Sciatic nerve (tissue), 2 donors: ENCODE measurements at places on chromosomes 3 and 15. TPM values are rescaled to one million over a fixed set of nuclear protein-coding genes. Genes with fewer than 3 reads are reported as not detected.

DNA sequence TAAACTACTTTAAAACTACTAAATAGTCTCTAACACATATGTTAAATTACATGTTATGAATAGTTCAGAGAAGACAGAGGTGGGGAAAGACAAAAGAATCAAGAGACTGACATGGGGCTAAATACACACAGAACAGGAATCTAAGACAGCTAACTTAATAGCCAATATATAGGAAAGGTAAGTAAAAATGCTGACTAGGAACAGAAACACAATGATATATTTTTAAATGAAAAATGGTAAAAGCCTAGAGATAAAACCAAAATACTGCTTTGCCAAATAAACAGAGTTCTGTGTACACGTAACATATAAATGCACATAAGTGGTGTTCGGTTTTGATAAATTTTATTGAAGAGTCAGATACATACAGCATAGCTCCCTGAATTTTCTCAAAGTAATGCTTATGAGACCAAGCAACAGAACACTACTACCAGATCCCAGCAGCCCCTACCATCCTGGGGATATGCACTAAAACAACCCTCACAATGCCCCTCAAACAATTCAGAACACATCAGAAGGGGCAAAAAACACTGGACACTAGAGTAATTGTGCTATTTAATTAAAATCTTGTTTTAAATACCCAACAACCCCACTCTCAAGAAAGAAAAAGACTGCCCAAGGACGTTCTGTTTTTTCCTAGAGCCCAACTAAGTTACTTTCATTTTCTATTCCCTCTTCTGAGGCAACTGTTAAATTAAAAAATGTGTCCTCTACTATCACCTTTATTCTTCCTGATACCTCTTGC is 121.1 kb downstream of the ADAM10 start:
- no peak for DNase-seq

- no peak for DNase-seq
Observed at GRCh38 chr15:99333413-99333812, 82.1 kb downstream of the LRRC28 start.

- DNase-seq = no peak
Observed at GRCh38 chr3:122975163-122975923, 52.2 kb downstream of the SEMA5B start.

DNA sequence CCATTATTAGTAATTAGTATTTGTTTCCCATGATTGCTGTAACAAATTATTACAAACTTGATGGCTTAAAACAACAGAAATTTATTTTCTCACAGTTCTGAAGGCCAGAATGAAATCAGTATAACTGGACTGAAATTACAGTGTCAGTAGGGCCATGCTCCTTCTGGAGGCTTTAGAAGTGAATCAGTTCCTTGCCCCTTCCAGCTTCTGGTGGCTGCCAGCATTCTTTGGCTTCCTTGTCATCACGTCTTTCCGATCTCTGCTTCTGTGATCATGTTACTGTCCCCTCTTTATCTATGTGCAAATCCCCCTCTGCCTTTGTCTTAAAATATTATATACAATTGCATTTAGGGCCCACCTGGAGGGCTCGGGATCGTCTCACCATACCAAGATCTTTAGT is 92.0 kb downstream of the FOXB1 start:
- DNase-seq = no peak

- no peak for DNase-seq
Observed at GRCh38 chr3:184255291-184256039, 5.9 kb downstream of the CAMK2N2 start.

DNA sequence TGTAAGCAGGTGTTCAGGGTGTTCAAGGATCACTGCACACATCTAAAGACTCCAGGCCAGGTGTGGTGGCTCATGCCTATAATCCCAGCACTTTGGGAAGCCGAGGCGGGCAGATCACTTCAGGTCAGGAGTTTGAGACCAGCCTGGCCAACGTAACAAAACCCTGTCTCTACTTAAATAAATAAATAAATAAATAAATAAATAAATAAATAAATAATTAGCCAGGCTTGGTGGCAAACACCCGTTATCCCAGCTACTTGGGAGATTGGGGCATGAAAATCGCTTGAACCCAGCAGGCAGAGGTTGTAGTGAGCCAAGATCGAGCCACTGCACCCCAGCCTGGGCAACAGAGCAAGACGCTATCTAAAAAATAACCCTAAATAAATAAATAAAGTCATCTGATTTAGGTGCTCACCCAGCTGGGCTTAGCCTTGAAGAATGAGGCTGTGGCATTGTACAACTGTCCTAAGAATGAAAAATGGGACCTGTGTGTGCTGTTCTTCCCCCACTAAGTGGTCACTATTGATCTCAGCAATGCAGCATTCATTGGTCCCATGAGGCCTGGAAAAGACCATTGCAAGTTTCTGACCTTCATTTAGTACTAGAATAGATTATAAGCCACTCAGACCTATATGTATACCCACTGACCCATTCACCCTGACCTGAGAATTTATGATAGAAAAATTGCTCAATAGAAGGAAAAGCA is 82.8 kb upstream of the ABHD17C start:
- DNase-seq = no peak

GRCh38 chr3:186609247-186609868 is 3.5 kb upstream of the AHSG start:
- no peak for DNase-seq

GRCh38 chr3:100992231-100993012 is 799 bp downstream of the ABI3BP start:
- no peak for DNase-seq

GRCh38 chr3:49967291-49967690 is 27.3 kb downstream of the RBM6 start:
- DNase-seq = no peak

DNA sequence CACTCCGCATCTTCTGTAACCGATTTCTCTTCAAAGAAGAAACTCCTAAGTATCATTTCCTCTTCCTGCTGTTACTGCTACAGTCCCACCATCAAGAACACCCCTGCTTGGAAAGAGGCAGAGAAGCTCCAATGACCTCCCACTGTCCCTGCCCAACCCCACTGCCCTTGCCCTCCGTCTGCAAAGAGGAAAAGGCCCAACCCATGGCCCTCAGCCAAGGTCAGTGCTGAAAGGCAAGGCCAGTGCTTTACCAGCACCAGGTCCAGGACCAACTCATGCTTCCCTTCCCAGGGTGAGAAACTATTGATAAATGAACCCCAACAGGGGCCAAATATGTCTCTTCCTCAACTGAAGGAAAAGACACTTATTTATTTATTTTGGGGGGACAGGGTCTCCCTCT is 22.5 kb downstream of the FAM240A start:
- no peak for DNase-seq

DNA sequence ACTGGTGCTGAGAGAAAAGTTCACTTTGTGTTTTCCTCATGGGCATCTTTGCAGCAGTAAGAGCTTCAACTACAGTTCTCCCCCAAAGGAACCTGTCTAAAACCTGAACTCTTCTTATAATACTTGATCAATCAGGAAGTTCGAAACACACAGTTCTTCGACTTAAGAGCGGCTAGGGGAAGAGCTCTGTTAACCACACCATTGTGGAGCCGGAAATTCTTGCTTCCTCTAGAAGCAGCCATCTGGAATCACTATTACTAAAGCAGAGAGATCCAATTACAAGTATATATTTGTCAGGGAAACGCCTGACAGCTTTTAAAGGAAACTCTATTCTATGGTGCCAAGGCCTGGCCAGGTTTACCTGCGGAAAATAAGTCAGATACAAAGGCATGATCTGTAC is 337.3 kb upstream of the CBLB start:
- no peak for DNase-seq

- no peak for DNase-seq
Observed at GRCh38 chr3:15645740-15646501, 44.4 kb downstream of the BTD start.

DNA sequence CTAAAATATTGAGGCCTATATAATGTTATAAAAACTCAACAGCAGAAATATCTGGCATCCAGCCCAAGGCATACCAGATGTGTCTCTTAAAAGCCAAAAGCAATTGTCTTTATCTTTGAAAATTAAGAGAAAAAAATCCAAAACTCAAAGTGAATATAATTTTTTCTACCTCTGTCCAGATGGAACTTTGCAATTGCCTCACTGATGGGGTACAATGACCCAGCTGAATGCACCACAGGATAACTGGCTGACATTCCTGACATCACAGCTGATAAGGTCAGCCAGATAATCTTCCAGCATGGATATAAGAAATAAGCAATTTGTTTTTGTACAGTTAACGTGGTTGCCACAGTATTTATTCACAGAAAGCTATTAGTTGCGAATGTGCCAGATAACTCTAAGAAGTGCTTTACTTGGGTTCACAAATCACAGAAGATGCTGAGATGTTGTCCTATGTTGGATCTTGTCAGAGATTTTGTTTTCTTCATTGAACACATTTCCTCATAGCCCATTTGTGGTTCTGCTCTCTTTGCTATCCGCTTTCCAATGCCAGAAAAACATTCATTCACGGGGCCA is 566.9 kb upstream of the CCDC54 start:
- DNase-seq = no peak

GRCh38 chr3:124600765-124601164 is 129.5 kb upstream of the UMPS start:
- DNase-seq = no peak

- DNase-seq = no peak
Observed at GRCh38 chr15:33677238-33677830, 291.0 kb upstream of the CHRM5 start.

GRCh38 chr15:71226536-71227455 is 111.5 kb downstream of the THSD4 start:
- DNase-seq = no peak

- peak; percentile 75 for DNase-seq
Observed at GRCh38 chr15:75178171-75178937, 23.3 kb upstream of the C15orf39 start.

- DNase-seq = no peak
Observed at GRCh38 chr15:41886741-41887140, 7.1 kb downstream of the SPTBN5 start.

- DNase-seq = no peak
Observed at GRCh38 chr3:32414522-32415202, 23.0 kb downstream of the CMTM7 start.

DNA sequence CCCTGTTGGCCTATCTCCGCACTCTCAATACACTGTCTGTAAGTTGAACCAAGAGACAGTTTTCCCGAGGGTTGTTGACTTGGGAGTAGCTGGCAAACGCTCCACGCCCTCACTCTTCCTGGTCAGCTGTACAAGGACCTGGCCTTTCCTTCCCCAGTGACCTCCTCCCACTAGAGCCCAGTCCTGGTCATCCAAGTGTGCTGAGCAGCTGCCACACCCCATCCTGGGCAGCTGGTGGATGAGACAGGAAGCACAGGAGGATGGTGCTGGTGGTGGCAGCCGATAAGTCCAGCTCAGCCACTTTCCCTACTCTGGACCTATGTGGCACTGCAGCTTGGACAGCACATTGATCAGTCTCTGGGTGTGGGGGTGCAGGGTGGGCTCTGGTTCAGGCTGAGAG is 19.8 kb downstream of the PFKFB4 start:
- no peak for DNase-seq

DNA sequence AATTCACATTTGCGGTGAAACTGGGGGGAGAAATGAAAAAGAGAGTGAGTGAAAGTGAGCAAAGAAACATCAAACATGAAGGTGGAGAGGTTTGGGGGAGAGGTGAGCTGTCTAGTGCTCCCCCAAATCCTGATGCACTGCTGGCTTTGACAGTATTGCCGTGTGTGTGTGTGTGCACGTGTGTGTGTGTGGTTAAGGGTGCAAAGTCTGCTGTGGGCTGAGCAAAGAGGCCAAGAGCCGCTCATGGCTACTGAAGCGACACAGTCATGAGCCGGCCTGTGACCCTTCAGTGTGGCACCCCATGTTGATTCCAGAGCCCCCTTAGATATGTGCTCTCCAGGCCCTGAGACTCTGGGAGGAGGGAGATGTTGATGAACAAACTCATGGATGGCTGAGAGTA is 94.3 kb downstream of the DGKG start:
- DNase-seq = no peak

- no peak for DNase-seq
Observed at GRCh38 chr3:126181398-126181725, 976 bp upstream of the ALDH1L1 start.

GRCh38 chr3:25385807-25386460 is 42.1 kb upstream of the RARB start:
- no peak for DNase-seq

DNA sequence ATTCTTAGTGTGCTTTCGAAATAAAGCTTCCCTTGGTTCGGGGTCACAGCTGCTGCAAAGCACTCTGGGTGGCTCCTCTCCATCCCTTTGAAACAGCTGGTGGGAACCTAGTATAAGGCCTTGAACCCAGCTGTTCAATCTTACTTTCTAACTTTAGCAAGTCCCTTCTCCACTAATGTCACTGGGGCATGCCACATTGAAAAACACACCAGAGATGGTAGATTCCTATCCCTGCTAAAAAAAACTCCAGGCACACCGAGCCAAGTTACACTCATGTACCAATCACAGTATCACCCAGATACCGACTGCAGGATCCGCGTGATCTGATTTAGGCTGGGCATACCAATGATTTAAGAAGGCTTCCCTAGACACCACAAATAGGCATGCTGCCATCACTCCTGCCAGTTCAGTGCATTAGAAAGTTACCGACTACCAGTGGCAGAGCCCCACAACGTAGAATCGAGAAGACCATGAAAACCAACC is 65.0 kb downstream of the WWTR1 start:
- DNase-seq = no peak

DNA sequence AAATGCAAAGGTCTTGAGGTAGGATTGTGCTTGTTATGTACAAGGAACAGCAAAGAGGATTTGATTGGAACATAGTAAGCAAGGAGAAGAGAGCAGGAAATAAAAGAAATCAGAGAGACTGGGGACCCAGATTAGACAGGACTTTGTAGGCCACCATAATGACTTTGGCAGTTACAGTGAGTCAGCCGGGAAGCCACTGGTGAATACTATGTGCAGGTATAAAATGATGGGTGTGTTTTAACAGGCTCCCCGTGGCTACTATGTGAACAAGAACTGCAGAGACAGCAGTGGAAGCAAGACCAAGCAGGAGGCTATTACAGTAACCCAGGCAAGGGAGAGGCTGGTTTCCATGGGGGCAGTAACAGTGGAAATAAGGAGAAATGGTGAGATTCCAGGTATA is 55.2 kb downstream of the NPTN start:
- no peak for DNase-seq

Gene SORD
- 15.4 TPM for total RNA-seq

Gene ARL8B
- total RNA-seq = 55.1 TPM

Gene ABCF3
- 67.4 TPM for total RNA-seq

Gene CCNL1
- total RNA-seq = 222 TPM

Gene SLC22A13
- total RNA-seq = 0.98 TPM

Gene ZPLD1
- total RNA-seq = not detected

Gene PARP15
- 3.3 TPM for total RNA-seq

Gene C3orf49
- not detected for total RNA-seq

Gene TMA7
- total RNA-seq = 154 TPM

Gene SYNM
- 33.7 TPM for total RNA-seq
